ENCODE measurements at places on chromosomes 2 and 18.
A peak's percentile ranks its signal among the peaks of the same experiment; 100 is the strongest.

GRCh38 chr2:103462712-103463111 is 700.9 kb downstream of the TMEM182 start:
- DNase-seq = no peak

DNA sequence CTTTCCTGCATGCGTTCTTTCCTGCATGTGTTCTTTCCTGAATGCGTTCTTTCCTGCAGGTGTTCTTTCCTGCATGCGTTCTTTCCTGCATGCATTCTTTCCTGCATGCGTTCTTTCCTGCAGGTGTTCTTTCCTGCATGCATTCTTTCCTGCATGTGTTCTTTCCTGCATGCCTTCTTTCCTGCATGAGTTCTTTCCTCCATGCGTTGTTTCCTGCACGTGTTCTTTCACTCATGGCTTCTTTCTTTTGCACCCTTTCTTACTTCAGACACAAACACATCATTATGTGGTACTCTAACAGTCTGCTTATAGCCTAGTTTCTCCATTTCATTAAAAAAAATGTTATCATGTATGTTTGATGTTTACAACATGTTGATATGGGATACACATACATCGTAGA is 261.6 kb upstream of the PXDN start:
- DNase-seq = no peak

- no peak for DNase-seq
Observed at GRCh38 chr2:101064505-101064867, 62.4 kb downstream of the RPL31 start.

- DNase-seq = no peak
Observed at GRCh38 chr18:56315363-56315762, 323.0 kb downstream of the TXNL1 start.

GRCh38 chr18:5298156-5298852 is 2.8 kb upstream of the ZBTB14 start:
- DNase-seq = no peak

GRCh38 chr18:77207540-77207939 is 42.1 kb upstream of the GALR1 start:
- peak; percentile 48 for DNase-seq

DNA sequence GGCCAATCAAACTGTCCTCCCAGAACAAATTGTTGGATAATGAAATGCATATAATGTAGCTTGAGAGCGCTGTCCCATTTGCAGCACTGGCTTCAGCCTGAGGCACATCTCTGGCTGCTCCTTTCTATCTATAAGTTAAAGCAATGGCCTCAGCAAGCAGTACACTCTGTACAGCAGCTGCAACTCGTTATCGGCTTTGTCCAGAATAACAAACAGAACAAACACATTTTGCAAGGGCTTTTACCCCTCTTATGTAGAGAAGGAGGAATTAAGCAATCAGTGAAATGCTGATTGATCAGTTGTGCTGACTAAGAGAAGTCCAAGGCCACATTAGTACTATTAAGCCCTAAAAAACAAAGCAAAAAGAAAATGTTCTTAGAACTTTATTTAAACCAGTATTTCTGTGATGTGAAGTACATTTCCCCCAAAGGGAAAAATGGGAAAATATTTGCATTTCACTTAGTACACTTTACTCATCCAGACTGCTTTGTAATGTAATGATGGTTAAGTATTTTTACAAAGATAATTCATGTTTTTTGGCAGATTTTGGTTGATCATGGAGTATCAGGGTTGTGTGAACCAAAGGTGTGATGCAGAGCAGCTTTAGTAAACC is 15.0 kb upstream of the CPS1 start:
- no peak for DNase-seq

DNA sequence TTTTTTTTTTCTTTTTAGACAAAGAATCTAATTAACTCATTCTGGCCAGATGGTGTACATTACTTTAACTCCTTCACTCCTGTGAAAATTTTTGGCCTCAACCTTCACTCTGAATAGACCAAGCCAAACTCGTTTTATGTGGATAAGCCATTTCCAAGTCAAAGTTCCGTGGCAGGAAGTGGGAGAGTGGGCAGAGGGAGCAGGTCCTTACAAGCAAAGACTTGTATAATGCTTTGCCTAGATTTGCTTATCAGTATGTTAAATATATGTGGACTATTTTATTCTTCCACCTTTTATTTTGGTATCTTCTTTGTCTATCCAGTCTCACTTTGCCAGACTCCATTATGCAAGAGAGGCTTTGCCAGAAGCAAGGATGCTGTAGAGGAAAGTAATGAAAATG is 178.1 kb upstream of the TNP1 start:
- DNase-seq = no peak

GRCh38 chr2:29747786-29748470 is 173.5 kb downstream of the ALK start:
- DNase-seq = no peak

GRCh38 chr18:27843783-27844777 is 332.9 kb downstream of the CDH2 start:
- DNase-seq = no peak

GRCh38 chr2:10165282-10165681 is 42.7 kb downstream of the RRM2 start:
- no peak for DNase-seq

- no peak for DNase-seq
Observed at GRCh38 chr18:13440277-13441248, 222.0 kb downstream of the LDLRAD4 start.

- no peak for DNase-seq
Observed at GRCh38 chr18:709771-710170, 2.7 kb downstream of the ENOSF1 start.

- no peak for DNase-seq
Observed at GRCh38 chr2:100765481-100765880, 54.5 kb upstream of the NPAS2 start.

DNA sequence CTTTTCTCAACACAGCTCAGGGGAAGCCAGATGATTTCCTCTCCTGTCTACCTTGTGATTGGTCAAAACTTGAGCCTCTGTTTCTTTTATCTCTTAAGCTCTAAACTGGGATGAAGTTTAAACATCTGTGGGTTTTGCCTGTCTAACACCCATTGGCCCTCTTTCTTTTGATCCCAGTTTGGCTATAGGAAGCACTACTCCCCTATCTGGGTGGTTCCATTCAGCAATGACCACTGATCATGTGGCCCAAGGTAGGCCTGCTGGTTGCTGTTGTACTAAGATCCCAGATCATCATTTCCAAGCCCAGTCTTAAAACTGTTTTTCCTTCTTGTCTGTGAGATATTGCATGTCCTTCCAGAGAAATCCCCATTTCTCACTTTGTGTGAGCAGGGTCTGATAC is 51.6 kb upstream of the STPG4 start:
- no peak for DNase-seq

DNA sequence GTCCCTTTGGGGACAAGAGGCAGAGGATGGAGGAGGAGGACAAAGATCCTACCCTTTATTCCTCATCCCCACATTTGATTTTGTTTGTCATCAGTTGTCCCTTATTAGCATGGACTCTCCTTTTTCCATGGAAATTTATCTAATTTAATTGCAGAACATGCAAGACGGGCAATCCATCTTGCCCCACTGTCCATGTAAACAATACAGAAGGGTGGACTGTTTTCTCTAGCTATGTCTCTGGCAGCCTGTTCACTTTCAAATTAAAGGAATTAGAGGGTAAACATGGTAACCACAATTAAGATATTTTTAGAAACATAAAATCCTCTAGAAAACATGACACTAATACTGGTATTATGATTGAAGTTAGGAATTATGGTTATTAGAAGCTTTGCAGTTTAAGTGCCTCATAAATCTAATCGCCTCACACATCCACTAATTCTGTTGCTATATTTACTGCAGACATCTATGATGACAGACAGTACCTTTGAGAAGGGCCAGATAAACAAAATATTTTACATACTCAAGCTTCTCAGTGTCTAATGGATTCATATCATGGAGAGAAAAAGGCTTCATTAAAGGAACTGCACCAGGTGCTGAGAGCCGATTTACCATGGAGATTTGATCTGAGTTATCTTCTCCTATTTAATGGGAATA is 215.5 kb downstream of the LNPK start:
- no peak for DNase-seq

DNA sequence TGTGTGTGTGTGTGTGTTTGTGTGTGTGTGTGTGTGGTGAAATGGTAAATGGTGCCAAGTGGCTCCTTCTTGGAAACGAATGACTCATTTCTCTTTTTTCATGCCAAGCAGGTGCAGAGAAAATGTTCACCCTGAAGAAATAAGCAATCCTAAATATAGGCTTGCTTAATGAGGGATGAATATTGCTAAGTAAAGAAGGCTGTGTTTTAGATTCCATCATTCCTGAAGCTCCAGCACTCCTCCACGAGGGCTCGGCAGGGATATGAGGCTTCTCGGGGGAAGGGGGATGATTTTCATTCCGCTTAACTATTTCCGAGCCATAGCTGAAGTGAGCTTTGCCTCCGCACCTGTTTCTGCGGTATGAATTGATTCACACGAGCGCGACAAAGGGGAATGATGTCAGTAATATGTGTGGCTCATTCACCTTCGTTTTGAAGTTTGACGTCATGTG is 72.9 kb downstream of the TSN start:
- DNase-seq = no peak

- DNase-seq = no peak
Observed at GRCh38 chr2:120879431-120880295, 144.0 kb downstream of the GLI2 start.

- no peak for DNase-seq
Observed at GRCh38 chr2:118832791-118833715, 14.4 kb downstream of the EN1 start.

DNA sequence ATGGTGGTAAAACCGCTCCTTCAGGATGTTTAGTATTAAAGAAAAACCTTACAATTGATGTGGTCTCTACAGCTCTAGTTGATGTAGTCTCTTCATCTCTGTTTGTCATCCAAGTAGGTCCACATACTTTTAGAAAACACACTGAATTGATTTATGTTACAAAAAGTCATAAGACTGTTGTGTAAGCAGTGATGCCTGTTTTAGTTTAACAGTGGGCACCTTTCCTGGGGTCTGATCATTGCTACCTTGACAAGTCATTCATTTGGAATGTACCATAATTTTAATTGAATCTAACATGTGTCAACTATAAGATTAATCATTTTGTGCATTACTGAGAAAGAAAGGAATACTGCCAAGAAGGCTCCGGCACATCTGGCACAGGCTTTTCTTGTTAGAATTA is 34.3 kb downstream of the GIGYF2 start:
- no peak for DNase-seq

- DNase-seq = no peak
Observed at GRCh38 chr18:35171315-35171987, 69.4 kb upstream of the ZNF397 start.

- DNase-seq = no peak
Observed at GRCh38 chr2:26269571-26270158, 24.9 kb downstream of the HADHB start.

GRCh38 chr2:206428783-206429182 is 14.5 kb upstream of the ADAM23 start:
- no peak for DNase-seq

- DNase-seq = no peak
Observed at GRCh38 chr2:19122220-19122619, 236.2 kb downstream of the OSR1 start.

GRCh38 chr2:3456125-3456524 is 63.2 kb downstream of the ADI1 start:
- DNase-seq = no peak

DNA sequence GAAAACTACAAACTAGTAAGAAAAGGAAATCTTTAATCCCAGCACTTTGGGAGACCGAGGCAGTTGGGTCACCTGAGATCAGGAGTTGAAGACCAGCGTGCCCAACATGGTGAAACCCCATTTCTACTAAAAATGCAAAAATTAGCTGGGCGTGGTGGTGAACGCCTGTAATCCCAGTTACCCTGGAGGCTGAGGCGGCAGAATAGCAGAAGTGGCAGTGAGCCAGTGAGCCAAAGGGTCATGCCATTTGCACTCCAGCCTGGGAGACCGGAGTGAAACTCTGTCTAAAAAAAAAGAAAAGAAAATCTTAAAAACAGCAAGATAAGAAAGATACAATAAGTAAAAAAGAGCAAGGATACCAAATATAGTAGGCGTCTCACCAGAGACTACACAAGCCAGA is 502.9 kb upstream of the ID2 start:
- no peak for DNase-seq

DNA sequence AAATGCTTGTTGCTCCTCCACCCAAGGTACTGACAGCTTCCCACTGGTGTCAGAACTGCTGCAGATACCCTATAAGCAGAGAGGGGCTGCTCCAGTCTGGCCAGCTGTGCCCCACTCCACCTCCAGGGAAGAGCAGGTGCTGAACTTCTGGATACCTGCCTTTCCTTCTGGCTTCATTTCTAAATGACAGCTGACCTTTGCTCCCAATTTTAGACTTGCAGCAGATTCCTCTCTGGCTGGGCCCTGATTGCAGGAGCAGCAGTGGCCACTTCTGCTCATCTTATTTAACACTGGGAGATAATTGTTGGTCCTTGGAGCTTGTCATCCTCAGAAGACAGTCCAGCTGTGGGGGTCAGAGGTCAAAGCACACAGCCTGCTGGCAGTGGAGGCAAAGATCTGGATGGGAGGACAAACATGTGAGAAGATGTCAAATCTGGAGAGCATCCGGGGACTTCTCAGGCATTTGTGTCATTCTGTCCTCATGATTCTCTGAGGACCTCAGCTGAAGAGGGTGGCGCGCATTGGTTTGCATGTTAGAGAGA is 38.9 kb downstream of the SETBP1 start:
- DNase-seq = no peak

DNA sequence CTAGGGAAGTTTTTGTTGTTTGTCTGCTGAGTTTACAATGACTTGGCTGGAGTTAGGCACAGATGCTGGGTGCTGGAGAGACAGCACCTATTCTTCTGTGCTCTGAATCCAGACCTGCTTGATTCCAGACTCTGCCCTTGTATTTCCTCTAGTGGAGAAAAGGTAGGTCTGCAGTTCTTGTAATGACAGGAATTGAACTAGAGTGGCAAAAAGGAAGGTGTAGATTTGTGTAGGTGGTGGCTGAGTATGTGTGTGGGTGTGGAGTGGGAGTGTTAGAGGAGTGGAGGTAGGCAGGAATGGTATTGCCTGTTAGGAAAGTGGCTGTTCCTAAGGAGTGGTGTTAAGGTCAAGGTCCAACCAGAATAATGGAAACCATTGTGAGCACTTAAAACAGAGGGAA is 71.9 kb upstream of the LYPD6 start:
- no peak for DNase-seq

- no peak for DNase-seq
Observed at GRCh38 chr2:181289698-181290097, 167.5 kb upstream of the ITGA4 start.

GRCh38 chr2:191835539-191836350 is 11.1 kb downstream of the CAVIN2 start:
- no peak for DNase-seq

- no peak for DNase-seq
Observed at GRCh38 chr2:55781542-55781941, 87.9 kb upstream of the PNPT1 start.

GRCh38 chr2:36811071-36811470 is 114.6 kb downstream of the VIT start:
- DNase-seq = no peak

GRCh38 chr2:175973373-175973772 is 28.7 kb downstream of the LNPK start:
- no peak for DNase-seq

- DNase-seq = no peak
Observed at GRCh38 chr2:138239902-138240491, 261.6 kb upstream of the SPOPL start.

GRCh38 chr2:136769871-136770270 is 4.5 kb downstream of the THSD7B start:
- DNase-seq = no peak
